Activated CD4-positive, alpha-beta T cell treated with anti-CD3 and anti-CD28 coated beads for 36 hours (primary cell): ENCODE measurements at places on chromosomes 3 and 15. TPM values are rescaled to one million over a fixed set of nuclear protein-coding genes. Genes with fewer than 3 reads are reported as not detected.

Gene RPL39L
- 18.2 TPM for total RNA-seq

DNA sequence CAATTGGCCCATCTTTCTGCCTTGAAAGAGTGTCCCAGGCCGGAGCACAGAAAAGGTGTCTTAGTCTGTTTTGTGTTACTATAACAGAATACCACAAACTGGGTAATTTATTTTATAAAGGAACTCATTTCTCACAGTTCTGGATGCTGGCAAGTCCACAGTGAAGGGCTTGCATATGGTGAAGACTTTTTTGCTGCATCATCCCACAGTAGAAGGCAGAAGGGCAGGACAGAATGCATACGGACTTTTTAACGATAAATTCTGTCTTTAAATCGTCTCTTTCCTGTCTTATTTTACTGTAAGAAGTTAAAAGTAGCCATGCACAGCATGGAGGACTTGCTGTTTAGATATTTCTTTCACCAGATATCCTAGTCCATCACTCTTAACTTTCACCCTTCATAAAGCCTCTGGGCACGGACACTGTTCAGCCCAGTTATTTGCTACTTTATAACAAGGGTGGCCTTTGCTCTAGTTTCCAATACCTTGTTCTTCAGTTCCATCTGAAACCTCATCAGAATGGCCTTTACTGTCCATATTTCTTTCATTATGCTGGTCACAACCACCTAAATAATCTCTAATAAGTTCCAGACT lies 10.3 kb upstream of the EIF1B start:
- DNase-seq: no peak

- peak; percentile 13 for DNase-seq
Measured at GRCh38 chr3:178385280-178385952, 150.8 kb upstream of the KCNMB2 start.

DNA sequence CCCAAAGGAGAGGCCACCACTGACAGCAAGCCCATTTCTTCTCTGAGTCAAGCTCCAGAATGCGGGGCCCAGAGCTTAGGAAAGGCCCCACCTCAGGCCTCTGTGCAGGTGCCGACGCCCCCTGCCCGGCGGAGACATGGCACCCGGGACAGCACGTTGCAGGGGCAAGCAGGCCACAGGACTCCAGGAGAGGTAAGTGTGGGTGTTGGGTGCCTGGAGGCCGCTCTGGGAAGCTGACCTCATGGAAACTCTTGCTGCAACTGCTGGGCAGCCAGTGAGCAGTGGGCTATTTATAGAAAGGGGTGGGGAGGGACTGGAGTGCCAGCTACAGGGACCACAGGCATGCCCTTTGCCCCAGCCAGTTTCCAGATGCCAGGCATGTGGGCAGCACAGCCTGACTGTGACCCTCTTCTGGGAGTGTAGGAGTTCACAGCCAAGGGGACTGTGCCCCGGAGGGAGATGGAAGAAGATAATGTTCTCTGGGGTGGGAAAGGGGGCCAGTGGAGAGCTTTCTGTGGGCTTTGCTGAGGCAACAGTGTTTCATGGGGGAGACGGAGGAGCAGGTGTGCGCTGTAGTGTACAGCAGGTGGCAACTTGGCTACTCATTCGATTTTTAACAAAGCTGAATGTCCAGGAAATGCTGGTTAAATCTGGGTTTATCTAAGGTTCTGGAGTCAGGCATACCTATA lies 23.7 kb downstream of the ALPK3 start:
- no peak for DNase-seq

DNA sequence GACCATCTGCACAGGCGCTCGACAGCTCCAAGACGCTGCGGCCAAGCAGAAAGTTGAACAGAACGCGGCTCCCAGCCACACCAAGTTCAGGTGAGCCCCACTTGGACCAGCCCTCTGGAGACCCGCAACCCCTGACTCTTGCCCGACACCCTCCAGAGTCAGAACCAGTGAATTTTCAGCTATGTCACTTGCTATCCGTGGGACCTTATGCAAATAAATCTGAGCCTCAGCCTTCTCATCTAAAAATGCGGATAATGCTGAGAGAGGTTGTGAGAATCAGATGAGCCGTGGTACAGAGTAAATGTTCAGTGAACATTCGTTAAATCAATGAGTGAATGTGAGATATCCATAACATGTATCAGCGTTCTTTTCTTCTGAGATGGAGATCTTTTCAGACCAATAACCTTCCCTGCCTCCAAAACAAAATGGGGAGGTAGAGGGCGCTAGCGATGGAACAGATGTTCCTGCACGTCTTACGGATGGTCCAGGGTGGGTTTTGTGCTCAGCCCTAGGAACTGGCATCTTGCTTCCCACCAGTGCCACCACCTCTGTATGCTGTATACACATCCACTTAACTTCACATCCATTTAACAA lies 524 bp downstream of the MRPS11 start:
- peak; percentile 52 for DNase-seq

Gene TBC1D5
- 56.9 TPM for total RNA-seq

DNA sequence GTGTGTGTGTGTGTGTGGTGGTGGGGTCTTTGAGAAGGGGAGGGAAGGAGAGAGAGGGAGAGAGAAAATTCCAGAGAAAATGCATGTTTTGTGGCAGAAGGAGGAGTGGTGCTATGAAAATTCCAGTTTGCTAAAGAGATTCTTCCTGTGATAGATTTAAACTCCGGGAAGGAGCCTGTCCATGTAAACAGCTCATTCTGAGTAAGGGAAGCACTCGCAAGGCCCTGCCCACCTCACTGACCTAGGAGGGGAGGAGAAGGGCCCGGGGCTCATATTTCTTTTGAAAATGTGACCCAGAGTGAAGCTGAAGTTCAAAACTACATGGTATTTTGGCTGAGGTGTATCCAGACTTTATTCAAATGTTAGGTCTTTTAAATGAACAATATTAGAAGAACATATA lies 41.3 kb downstream of the ADAMTSL3 start:
- no peak for DNase-seq

Gene KIF15
- total RNA-seq: 40.1 TPM

Gene DNAJC13
- 33.5 TPM for total RNA-seq

GRCh38 chr3:49362561-49362960 lies 4.4 kb upstream of the GPX1 start:
- no peak for DNase-seq

DNA sequence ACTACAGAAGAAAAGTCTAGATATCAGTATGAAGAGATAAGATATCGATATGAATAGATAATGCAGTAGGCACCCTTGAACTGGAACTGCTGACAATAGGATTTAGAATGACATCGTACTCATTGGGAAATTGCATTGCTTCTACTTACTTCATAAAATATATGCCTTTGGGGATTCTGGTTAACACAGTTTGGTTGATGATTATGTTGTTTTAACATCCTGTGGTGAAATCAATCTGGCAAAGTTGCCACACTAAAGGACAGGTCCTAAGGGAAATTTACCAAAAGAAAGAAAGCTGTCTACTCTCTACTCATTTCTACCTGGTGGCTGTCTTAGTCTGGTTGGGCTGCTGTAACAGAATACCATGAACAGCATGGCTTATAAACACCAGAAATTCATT lies 417.4 kb upstream of the DPH6 start:
- no peak for DNase-seq

Gene FEZF2
- not detected for total RNA-seq

DNA sequence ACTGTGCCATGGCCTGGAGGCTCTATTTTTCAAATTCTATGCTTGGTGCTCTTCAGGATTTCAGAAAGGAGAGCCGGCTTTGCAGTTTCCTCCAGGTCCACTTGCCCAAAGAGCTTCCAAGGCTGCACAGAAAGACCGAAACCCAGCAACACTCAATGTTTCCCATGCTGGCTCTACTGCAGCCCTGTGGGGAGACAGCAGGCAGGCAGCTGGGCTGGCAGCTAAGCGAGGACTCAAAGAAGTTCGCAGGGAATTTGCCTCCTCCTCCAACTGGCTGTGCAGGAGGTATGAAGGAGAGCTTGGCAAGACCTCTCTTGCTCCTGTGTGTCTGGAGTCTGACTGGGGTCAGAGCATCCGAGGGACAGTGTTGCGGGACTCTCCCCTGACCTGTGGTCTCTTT lies 17.4 kb upstream of the ITGA11 start:
- no peak for DNase-seq

GRCh38 chr15:52234596-52235541 lies 43.7 kb upstream of the GNB5 start:
- DNase-seq: peak; percentile 63

DNA sequence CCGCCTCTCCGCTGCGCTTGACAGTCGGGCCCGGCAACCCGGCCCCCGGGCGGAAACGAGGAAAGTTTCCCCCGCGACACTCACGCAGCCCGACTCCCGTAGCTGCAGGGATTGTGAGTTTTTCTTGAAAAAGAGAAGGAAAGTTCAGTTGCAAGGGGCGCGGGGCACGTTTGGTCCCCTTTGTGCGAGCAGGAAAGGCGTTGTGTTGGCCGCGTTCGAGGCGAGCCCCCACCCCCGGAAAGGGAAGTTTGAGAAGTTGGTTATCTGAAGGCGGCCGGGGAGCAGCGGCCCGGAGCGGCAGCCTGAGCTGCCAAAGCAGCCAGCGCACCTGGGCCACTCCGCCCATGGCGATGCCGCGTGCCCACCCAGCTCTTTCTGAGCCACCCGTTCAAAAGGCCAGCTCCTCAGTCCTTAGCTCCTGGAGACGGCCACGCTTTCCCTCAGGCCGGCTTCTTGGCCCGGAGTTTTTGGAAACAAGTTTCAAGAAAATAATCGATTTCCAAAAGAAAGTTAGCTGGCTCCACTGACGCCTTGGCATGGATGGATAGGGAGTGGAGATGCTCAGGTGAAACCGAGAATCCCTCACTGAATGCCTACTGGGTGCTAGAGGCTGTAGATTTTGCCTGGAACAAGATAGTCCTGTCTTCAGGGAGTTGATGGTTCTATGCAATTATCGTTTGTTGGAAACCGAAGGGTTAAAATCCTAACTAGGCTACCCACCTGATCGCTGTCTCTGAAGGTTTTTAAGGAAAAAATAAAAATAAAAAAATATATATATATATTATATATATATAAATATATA lies 832 bp downstream of the TGFBR2 start:
- DNase-seq: peak; percentile 81

DNA sequence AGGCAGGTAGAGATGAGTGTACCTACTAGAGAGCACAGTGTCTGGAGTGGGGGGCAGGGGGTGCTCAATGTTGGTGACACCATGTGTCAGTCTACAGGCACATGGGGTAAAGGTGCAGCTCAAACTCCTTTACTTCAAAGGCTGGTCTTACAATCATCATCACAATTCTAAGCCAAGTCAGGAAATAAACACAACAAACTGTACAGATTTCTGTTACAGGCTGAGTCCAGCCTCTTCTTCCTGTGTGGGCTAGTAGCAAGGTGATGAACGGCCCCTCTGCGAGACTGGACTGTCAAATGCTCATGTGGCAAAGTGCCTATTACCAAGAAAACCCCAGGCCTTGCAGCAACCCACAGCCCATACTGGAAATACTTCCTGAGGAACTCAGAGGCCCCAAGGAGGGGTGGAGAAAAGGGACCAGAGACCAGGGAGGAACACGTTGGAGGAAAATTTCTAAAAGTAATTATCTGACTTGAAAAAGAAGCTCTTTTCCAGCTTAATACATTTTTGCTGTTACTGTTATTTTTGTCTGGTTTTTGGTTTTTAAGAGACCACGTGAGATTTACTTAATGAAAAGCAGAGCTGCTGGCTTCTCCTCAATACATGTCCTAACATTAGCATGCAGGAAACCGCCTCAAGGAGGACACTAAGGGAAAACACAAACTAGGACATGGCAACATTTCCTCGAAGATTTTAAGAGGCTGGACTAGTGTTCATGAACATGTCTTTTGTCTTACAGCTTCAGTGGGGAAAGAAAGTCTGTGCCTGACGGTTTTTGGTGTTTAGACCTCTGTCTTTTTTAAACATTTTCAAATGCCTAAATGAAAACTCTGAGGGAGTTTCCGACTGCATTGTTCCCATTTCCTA lies 29.5 kb downstream of the TBC1D2B start:
- DNase-seq: no peak

- DNase-seq: no peak
Measured at GRCh38 chr15:88133795-88134194, 122.7 kb downstream of the NTRK3 start.

DNA sequence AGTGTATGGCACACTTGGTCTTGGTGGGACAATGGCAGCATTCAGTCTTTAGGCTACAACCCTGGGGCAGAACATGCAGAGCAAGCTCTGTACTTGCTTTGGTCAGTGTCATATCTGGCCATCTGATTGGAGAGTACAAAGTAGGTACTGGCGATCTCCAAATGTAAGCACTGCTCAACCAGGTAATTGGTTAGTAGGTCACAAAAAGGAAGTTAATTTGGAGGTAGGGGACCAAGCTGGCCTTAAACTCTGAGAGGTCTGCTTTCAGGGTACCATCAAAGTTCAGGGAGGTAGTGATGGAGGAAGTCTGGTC lies 3.3 kb upstream of the ABHD5 start:
- no peak for DNase-seq

- peak; percentile 53 for DNase-seq
Measured at GRCh38 chr15:70236341-70237086, 138.8 kb upstream of the TLE3 start.

Gene ATP13A5
- total RNA-seq: not detected

DNA sequence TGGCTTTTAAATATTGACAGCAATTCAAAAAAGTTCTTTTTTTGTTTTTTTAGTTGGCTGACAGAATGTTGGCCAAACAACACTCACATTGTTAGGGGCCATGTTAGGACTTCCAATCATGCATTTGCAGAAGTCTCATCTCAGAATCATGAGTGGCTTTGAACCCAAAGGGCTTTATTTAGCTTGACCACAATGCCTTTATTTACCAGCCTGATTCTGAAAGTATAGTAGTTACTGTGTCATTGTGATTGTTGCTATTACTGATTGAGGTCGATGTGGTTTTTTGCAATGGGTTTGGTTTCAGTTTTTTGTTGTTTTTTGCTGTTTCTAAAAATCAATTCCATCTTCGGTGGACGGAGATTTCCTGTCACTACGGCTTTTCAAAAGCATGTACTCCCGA lies 7.2 kb downstream of the GLDN start:
- DNase-seq: no peak

Gene UPK1B
- total RNA-seq: 0.41 TPM

Gene SPINT1
- 8.9 TPM for total RNA-seq

DNA sequence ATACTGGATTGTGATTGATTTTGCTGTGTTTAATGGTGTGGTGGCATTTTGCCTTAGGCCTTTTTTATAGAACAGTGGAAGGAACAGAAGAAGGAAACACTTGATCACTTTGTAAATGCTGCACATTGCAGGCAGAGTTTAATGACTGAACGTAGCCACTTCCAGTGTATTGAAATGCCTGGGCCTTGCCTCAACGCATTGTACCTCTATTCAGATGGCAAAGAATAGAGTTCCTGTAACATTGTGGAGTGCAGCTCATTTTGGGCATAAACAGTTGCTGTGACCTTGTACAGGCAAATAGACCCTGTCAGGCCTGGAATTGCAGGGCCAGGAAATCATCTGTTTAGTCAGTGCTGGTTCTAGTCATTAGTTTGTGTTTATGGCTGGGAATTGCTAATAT lies 225.0 kb downstream of the EPHA3 start:
- no peak for DNase-seq

Gene CPN2
- total RNA-seq: not detected

Gene MYO5C
- 0.42 TPM for total RNA-seq

DNA sequence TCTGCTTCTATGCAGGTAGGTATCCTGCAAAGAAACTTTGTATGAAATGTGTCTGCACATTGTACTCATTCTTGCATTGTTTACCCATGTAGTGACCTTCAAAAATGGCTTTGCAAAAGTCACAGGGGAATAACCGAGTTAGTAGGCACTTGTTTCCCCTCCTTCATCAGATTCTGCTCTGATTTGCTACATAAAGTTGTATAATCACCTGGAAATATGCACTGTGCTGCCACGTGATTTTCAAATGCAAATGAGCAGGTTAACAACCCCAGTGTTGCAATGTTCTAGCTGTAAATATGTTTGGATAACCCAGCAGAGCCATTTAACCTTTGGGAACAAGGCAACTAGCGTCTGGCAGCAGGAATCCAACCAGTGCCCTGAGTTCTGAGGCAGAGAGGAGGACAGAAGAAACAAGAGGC lies at the start of gene KNG1:
Gene KNG1, plus strand, starts transcription at position 321 of the 419 bp plus-strand sequence. CDS start 184 bp downstream, outside the sequence.
- no peak for DNase-seq

Gene SYNPR
- total RNA-seq: not detected
